Brain microvascular endothelial cell (primary cell): ENCODE measurements at places on chromosomes 1 and 21.

GRCh38 chr1:96962216-96962615, 240.6 kb downstream of the PTBP2 start:
- DNase-seq, result no peak

DNA sequence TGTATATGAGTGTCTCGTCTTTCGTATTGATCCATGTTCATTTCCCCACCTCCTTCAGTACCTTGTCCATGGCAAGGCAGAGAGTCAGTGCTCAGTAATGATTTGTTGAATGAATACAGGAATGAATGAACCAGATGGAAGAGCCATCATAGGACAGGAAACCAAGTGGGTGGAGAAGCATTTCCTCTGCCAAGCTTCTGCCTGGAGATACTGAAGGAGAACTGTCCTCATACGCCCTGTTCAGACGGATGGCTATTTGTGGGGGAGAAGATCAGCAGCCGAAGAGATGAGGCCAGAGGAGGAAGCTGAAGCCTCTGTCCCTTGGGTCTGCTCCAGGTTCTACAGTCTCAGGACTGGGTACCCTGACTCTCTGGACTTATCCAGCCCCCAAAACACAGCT, 5.8 kb downstream of the FAM43B start:
- DNase-seq, result no peak

DNA sequence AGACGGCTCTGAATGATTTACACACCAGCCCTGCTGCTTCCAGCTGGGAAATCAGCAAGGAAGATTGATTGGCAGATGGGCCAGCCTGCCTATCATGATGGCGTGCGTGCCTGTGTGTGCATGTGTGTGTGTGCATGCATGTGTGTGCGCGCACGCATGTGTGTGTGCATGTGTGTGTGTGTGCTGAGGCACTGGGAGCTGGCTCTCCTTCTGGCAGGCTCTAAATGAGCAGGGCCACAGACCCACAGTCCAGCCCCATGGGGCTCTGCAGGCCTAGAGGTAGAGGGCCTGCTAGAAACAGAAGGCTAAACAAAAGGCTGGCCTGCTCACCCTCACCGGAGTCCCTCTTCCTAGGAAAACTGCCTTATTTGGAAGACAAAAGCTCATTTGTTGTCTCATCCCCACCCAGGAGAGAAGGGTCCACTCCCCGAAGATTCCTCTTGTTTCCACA, 6.0 kb downstream of the KLHDC8A start:
- no peak for DNase-seq

DNA sequence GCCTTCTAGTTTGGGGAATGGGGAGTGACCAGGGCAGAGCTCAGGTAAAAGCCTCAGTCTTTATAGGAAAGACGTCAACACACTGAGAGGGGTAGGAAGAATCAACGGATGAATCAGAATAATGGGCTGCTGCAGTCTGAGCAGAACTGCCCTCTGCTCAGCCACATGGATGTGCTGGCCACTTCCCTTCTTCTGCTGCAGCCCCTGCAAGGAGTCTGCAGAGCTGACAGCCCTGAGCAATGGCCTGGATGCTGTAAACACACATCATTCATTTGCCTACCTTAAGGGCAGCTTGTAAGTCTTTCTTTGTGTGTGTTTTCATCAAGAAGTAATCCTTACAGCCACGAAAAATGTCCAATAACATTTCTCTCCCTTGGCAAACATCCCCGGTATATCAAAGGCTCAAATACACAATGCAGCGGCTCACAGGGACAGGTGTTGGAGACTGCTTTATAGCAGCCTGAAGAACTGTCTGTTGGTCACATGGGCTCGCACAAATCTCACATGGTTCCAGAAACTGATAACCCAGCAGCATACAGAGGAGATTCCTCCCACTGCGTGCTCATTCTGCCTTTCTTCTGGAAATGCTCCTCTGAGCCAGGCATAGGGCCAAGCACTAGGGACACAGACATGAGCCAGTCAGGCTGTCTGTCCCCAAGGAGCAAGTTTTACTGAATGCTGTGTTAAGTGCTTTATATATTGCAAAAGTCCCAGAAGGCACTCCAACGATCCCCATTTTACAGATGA, 110.1 kb downstream of the HMGB4 start:
- DNase-seq, result no peak

DNA sequence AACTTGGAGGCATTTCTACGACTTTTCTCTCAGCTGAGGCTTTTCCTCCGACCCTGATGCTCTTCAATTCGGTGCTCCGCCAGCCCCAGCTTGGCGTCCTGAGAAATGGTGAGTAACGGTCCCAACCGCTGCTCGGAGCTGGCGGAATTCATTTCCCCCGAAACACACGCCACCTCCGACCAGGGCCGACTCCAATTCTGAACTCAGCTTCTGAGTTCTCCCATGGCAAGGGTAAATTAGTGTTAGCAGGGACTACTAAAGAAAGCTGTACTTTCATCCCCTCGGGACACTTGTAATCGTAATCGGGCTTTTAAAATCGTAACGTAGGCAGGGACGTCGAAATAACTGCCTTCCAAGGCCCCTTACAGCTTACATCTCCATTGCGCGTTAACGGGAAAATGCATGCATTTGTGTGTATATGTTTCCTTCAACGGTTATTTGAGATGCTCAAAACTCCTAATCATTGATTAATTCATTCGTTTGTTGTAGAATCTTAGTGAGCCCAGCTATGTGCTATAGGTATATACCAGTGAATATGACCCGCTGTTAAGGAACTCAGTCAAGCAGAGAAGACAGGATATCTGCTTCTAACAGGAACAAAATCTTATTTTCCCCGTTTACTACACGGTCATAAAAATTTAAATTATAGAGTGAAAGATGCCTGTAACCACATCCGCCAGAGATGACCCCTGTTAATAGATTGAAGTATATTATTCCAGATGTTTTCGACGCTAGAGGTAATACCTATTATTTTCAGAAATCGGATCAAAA, 472 bp downstream of the DTL start:
- DNase-seq, result no peak
